GF-D8 (cell line): ENCODE measurements at places on chromosomes 2 and 18.

DNA sequence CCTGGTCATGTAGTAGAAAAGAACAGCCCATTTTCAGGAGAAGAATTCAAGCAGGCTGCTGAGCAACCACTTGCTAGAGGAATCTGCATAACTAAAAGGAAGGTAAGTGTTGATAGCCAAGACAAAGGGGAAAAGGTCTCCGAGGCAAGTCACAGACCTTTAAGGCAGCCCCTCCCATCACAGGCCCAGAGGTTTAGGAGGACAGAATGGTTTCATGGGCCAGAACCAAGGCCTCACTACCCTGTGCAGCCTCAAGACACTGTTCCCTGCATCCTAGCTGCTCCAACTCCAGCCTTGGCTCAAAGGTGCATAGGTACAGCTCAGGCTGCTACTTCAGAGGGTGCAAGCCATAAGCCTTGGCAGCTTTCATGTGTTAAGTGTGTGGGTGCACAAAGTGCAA is 238.6 kb upstream of the CYP26B1 start:
- DNase-seq, result no peak

DNA sequence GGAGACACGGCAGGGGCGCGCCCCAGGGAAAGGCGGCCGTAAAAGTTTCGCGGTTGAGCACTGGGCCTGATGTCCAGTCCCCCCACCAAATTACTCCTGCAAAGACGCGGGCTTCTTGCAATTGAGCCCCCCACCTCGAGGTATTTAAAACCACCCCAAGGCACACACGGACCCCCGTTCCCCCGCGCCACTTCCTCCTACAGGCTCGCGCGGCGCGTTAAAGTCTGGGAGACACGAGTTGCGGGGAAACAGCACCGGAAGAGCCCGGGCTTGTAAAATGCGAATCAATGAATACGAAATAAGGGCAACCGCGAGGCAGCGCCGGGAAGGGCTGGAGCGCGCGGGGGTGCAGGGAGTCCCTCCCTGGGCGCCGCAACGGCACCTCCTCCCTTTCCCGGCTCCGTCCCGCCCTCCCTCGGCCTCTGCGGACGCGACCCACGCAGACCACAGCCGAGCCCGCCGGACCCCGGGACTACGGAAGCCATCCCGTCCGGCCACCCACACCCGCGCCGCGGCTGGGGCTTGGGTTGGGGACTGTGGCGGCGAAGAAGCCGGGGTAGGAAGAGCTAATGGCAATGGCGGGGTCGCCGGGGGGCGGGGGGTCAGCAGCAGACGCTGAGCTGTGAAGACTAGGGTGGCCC is 918 bp upstream of the NETO1 start:
- DNase-seq, result no peak

DNA sequence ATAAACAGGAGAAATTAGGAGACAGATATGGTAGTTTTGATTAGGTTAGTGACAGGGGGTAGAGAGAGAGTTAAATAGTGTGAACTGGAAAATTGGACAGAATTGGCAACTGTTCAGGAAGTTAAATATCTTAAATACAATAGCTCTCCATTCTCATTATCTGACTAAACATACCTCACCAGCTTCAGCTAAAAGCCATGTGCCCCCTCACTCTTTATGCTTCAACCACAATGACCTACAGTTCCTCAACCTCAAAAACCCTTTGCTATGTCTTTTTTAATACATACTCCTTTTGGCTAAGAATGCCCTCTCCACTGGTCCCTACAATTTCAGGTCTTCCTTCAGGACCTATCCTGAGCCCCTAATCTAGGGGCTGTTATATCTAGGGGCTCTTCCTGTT is 740.2 kb upstream of the ZEB2 start:
- no peak for DNase-seq

GRCh38 chr2:239814116-239814860 is 210.9 kb downstream of the NDUFA10 start:
- no peak for DNase-seq
